ENCODE measurements at places on chromosomes 7 and 10. TPM values are rescaled to one million over a fixed set of nuclear protein-coding genes. Genes with fewer than 3 reads are reported as not detected.

Gene CFAP43
- total RNA-seq, result under 0.01 TPM

Gene CHAT
- not detected for total RNA-seq

Gene EGR2
- total RNA-seq, result under 0.01 TPM

Gene PTPRE
- total RNA-seq, result 1.2 TPM

Gene BUB3
- total RNA-seq, result 208 TPM

Gene CALN1
- total RNA-seq, result not detected

Gene VWA2
- total RNA-seq, result under 0.01 TPM

Gene NME8
- not detected for total RNA-seq

Gene CYP17A1
- not detected for total RNA-seq

Gene BTBD16
- total RNA-seq, result not detected

Gene PIK3AP1
- total RNA-seq, result not detected

Gene SPDYE6
- not detected for total RNA-seq

Gene SLC16A9
- total RNA-seq, result 0.59 TPM

Gene ZNF775
- total RNA-seq, result 3.7 TPM

Gene GIMAP5
- not detected for total RNA-seq

Gene AIFM2
- total RNA-seq, result 7.7 TPM

Gene CACNB2
- 12.5 TPM for total RNA-seq

Gene CELF2
- total RNA-seq, result 23.1 TPM

Gene CFAP69
- total RNA-seq, result 7.7 TPM

Gene FKBP14
- 21.3 TPM for total RNA-seq

Gene PAX4
- total RNA-seq, result not detected

Gene CCZ1B
- total RNA-seq, result 37.1 TPM

Gene ADCYAP1R1
- total RNA-seq, result 3.1 TPM

Gene CPA5
- not detected for total RNA-seq

Gene HOXA9
- total RNA-seq, result 15.2 TPM

Gene VAX1
- total RNA-seq, result not detected

Gene EBF3
- total RNA-seq, result 22.5 TPM

Gene CTAGE4
- total RNA-seq, result not detected

Gene CDH23
- total RNA-seq, result 0.20 TPM

Gene HMX3
- total RNA-seq, result not detected

Gene RPS24
- total RNA-seq, result 1,226 TPM

Gene EXOSC1
- 37.5 TPM for total RNA-seq

Gene C10orf53
- total RNA-seq, result not detected

Gene CPEB3
- total RNA-seq, result 0.59 TPM

Gene SPDYE2B
- total RNA-seq, result not detected

Gene ZNF365
- total RNA-seq, result not detected

Gene TSPAN12
- total RNA-seq, result 0.37 TPM

Gene PLXDC2
- 0.37 TPM for total RNA-seq

Gene PKD2L1
- 0.37 TPM for total RNA-seq

Gene NODAL
- not detected for total RNA-seq

Gene OGDHL
- 0.59 TPM for total RNA-seq

Gene PMPCB
- total RNA-seq, result 61.4 TPM

Gene COL1A2
- total RNA-seq, result 1,111 TPM

Gene ADARB2
- total RNA-seq, result not detected

Gene TMEM196
- total RNA-seq, result not detected

Gene PROSER2
- 3.3 TPM for total RNA-seq

Gene FRMPD2
- total RNA-seq, result not detected

Gene PVRIG
- total RNA-seq, result not detected

Gene PILRA
- total RNA-seq, result 0.39 TPM

Gene NAT16
- not detected for total RNA-seq

Gene TMEM184A
- 0.39 TPM for total RNA-seq

Measured in subcutaneous preadipocyte (primary cell).